ENCODE measurements at places on chromosomes 5 and 9. TPM values are rescaled to one million over a fixed set of nuclear protein-coding genes. Genes with fewer than 3 reads are reported as not detected.

DNA sequence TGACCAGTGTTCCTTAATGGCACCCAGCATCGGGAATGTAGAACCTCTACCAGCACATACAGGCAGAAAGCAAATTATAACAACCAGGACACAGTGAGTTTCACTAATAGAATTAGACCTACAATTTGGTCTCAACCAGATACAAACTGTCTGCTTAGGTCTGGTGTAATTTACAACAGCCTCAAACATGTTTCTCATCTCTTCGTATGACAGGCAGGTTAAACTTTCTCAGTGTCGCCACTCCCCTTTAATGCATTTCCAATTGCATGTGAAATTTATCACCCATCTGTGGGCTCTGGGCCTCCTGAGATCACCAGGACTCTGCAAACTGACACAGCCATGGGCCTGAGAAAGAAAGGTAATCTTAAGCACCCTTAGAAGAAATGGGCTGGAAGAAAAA lies 218.7 kb downstream of the DCP2 start:
- ATAC-seq = no peak

DNA sequence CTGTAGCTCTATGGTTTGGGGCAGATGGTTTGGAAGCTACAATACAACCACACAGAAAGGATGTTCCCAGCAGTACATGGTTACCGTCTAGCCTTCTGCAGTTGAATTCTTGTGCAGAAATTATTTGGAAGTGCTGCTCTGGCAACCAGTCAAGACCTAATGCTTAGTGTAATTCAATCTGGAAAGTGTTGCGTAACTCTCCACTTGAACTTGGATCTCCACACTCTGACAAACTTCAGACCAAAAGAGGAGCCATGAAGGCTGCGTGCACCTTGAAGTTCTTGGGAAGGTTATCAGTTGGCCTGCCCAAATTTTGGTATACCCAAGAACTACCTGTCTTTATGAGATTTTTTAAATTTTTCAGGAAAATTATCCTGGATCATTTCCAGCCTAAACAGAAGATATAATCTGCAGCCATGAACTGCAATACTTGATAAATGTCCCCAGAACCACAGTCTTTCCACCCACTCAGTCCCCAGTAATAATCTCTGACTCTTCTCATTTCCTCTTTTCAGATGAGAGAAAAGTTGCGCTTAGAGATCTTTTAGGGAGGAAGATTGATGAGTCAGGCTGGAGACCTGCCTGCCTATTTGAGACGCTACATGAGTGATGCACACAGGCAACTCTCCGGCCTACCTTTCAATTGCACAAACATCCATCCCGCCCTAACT lies 159.9 kb downstream of the FANCC start:
- peak; percentile 42 for ATAC-seq

The GMCL2 gene
- 0.14 TPM for total RNA-seq

The PCDHGA8 gene
- 0.41 TPM for total RNA-seq

The CD274 gene
- total RNA-seq = 0.95 TPM

Data from motor neuron (in vitro differentiated cells).